Left kidney (tissue), 8 donors: ENCODE measurements at places on chromosomes 1 and 21. TPM values are rescaled to one million over a fixed set of nuclear protein-coding genes. Genes with fewer than 3 reads are reported as not detected.

LAPTM5 gene
- 12.7 TPM for polyA plus RNA-seq

PTTG1IP gene
- 298 TPM for polyA plus RNA-seq

NPR1 gene
- polyA plus RNA-seq: 61.2 TPM

LRRC8C gene
- polyA plus RNA-seq: 6.8 TPM

SPATA21 gene
- polyA plus RNA-seq: 0.40 TPM

SPRR2A gene
- polyA plus RNA-seq: not detected

ADGRL4 gene
- polyA plus RNA-seq: 22.0 TPM

OR2L13 gene
- not detected for polyA plus RNA-seq

ANKRD45 gene
- 5.9 TPM for polyA plus RNA-seq

- no peak for DNase-seq
These were observed 7.1 kb downstream of the RSBN1 start for GRCh38 chr1:113805256-113805531.

DNA sequence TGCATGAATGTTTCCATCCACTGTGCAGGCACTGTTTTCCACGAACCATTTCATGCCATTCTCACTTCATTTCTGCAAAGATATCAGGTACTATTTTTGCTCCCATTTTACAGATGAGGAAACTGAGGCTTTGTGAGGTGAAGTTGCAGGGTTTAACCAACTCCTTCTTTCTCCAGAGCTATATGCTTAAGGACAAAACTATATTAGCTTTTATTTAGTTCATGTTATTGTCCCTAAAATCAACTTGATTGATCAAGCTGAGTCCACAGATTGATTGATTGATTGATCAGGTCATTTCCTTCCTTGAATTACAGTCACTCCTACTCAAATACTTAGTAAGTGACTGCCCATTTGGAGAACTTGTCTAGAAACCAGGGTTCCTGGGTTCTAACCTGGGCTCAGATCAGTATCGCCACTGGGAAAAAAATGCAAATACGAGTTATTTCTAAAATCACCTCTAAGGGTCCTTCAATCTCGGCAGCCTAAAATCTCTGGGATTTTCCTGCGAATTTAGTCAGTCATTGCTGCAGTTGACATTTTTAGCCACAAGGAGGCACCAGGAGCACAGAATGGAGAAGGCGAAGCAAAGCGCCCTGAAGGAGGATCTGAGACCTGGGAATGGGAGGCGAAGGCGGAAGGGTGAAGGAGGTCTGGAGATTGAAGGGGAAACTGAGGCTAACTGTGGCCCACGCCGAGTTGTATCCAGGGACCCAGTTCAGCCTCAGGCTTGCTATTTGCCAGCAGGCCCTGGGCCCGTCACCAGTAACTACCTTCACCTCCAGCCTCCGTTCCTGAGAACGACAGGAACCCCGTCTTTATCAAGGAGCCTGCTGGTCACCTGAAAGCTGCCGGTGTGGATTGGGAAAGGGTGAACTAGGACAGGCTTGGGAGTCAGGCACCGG is 14.3 kb upstream of the MUL1 start:
- peak; percentile 88 for DNase-seq

- DNase-seq: peak; percentile 60
These were observed at the start of gene TNFSF18 for GRCh38 chr1:173050865-173051264. TSS of gene TNFSF18 (minus strand) at chr1:173050941. CDS start at chr1:173050896, 45 bp downstream.

DNA sequence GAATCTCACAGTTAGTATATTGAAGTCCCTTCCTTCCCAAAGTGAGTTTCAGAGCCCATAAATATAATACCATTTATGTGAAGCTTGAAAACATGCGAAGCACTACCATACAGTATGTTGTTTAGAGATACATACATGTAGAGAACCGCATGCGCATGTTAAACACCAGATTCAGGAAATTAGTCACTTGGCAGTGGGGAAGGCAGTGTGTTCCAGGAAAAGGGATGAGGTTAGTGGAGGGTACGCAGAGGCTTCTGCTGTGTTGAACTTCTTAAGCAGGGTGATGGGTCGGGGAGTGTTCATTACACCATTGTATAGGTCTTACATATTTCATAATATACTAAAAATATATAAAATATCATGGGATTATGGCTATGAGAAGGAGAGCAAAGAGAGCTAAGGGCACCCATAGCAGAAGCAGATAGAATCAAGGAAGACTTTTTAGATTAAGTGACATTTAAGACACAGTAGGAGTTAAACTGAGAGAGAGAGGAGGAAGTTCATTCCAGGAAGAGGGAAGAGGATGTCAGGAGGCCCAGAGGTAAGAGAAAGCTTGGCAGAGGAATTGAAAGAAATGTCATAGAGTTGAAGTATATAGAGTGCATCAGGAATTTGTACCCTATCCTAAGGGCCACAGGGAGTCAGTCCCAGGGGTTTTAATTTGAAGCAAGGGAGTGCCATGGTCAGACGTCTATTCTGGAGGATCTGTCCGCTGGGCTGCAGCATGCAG is 43.5 kb upstream of the SARS1 start:
- no peak for DNase-seq

DNA sequence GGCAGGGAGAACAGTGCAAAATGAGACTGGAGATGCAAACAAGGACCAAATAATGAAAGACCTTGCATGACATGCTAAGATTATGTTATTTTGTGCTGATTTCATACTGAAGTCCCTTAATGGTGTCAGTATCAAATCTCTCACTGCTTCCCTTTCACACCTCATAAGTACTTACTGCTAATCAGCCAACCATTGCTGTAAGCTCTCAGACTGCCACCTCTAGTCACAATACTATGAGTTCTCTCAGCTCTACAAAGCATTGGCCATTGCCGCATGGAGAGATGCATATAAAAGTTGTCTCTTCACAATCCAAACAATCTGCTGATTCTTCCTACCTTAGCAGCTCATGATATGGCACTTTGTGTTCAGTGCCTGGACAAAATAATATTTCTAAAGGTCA is 375.4 kb downstream of the LTN1 start:
- DNase-seq: no peak

GRCh38 chr1:234570329-234571120 is 39.5 kb downstream of the IRF2BP2 start:
- DNase-seq: no peak

DNA sequence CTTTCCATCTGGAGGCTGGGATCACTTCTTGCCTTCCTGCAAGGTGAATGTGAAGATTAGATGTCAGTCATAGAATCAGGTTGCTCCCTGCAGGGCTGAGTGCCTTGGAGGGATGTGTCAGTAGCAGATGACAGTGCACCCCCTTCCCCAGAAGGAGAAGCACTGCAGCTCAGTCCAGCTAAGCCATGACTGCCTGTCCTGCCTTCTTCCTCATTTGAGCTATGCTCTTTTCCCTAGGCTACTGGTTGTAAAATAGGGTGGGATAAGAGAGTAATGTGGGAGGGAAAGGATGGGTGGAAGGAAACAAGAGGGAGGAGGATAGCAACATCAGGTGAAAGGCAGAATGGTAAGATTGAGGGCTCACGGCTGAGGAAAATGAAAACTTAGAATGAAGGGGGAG is 11.1 kb upstream of the FABP3 start:
- DNase-seq: no peak

GRCh38 chr1:242199776-242200458 is 201.0 kb upstream of the MAP1LC3C start:
- DNase-seq: no peak

DNA sequence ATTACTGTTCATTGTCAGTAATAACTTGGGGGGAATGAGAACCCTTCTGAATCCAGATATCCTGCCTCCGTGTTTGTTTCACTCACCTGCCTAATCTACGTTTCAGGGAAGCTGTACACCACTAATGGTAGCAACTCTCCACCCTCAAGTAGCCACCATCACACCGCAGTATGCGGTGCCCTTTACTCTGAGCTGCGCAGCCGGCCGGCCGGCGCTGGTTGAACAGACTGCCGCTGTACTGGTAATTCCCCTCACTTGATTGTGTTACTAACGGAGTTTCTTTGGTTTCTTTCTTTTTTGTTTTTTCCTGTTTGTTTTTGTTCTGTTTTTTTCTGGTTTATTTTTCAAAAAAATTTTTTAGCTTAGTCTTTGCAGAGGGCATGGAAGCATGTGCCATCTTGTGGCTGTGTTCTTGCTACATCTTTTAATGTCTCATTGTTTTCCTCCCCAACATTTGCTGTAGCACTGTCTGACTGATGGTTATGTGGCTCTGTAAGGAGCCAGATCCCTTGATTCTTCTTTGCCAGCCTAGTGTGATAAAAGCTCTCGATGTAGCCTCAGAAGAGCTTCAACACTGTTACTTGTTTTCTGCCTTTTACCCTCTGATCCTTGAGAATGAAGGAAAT is 15.9 kb upstream of the OLFML3 start:
- no peak for DNase-seq

GRCh38 chr1:42944246-42944928 is 14.3 kb downstream of the SLC2A1 start:
- DNase-seq: no peak

DNA sequence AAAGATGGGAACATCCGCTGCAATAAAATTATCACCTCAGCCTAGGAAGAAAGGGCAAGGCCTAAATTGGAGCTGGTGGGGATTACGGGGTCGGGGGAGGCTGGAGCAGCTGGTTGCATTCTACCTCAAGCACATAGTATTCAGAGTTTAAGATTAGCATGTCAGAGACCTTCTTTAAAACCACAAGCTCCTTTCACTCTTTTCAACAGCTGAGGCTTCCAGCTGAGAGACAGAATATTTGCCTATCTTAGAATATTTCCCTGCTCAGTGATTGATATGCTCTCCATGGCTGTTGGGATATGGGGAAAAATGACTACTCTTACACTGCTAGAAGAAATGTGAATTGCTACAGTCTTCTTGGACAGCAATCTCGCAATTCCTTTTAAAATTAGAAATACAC is 248.6 kb downstream of the TBX15 start:
- no peak for DNase-seq

- no peak for DNase-seq
These were observed 36.6 kb downstream of the NRIP1 start for GRCh38 chr21:15028186-15028585.

GRCh38 chr1:20322081-20322824 is 31.6 kb downstream of the VWA5B1 start:
- DNase-seq: no peak

- no peak for DNase-seq
These were observed 3.4 kb downstream of the KRTAP10-12 start for GRCh38 chr21:44700101-44701022.

DNA sequence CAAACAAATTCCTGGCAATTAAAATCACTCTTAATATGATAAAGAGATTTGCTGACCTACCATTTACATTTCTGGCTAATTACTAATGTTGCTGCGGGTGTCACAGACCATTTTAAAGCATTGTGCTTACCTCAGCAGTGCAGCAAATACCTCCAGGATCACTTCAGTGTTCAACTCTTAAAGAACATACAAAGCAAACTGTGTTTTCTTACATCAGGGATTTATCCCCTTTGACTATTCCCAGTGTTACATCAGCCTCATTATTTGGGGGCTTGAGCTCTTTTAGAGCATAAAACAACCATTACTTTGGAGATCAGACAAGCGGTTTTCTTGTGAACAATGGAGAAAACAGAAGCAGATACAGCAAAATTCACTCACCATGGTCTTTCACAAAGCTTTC is 185.4 kb downstream of the LYPLAL1 start:
- DNase-seq: no peak

GRCh38 chr1:207047505-207047904 is 3.5 kb downstream of the YOD1 start:
- no peak for DNase-seq

DNA sequence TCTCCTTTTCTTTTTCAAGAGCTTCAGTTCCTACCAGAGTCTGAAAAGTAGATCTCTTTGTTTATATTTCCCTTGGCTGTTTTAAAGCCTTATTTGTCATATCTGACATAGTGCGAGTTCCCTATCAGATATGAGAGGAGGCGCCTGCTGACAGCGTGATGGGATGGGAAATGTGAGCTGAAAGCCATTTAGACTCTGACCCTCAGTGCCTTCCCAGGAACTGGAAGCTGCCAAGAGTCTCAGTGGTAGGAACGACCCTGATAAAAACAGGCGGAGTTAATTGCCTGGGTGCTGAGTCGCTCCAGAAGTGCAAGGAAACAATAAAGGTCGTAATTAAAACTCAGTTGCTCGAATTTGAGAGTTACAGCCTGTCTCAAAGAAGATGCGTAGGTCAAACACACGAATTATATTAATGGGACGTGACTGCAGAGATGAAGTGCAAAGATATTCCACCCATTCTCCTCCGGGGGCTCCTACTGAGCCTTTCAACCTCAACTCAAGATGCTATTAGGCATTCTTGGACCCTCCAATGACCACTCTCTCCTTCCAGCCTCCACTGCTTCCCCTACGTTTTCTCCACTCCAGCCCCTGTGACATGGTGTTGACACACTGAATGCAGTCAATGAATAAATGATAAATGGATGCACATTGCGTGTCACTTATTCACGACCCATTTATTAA is 84.6 kb downstream of the KAZN start:
- DNase-seq: peak; percentile 37
